ENCODE measurements at places on chromosomes 4 and X.

DNA sequence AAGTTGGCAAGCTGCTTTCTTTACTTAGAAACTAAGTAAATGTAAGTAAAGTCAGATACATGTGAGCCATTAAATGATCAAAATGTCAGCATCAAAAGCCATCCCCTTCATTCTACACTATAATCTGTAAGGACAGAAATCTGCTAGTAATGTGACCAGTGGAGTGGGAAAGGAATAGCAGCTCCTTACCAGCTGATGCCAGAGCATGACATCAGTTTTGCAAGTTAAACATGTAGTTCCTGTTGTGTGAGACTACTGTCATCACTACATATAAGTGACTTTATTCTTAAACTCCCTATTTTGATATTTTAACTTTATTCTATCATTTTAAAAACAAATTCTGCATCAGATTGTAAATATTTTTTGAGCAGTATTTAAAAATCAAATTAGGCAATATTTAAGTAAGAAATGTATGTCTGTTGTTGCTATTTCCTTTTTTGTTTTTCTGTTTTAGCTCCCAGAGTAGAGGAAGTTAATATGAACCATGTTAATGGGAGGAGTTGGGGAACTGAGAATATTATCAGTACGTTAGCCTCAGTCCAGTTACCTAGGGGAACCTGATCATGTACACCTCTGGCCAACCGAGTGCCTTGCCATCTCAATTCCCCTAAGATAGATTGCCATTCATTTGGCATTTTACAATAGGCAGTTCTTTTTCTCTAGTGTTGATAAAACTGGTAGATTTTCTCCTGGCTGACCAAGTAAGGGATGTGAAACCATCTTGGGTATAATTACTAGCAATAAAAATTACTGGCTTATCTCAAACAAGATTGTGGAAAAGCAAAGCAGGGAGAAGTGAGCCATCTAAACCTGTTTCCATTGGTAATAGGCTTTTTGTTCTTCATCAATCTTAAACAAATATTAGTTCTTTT is 34.7 kb downstream of the CCNI start:
- DNase-seq = no peak

- no peak for DNase-seq
Measured at GRCh38 chr4:74544655-74545361, 99.9 kb downstream of the AREG start.

DNA sequence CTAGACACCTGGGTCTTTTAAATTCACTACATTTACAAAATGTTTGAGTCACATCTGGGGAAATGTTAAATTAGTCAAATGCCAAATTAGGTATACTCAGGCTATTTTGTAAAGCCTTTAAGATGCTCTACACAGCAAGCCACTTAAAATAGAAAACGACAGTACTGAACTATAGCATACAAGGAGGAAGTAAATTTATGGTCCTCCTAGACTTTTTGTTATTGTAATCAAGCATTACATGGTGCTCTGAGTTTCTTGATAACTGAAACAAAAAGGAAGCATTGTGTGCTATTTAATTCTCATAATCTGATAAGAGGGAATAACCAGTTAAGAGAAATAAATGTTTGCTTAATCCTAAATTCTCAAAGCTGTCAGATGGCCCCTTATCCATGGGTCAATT is 46.2 kb downstream of the SLC9A7 start:
- no peak for DNase-seq

GRCh38 chrX:14934423-14934822 is 61.2 kb downstream of the MOSPD2 start:
- DNase-seq = no peak

- no peak for DNase-seq
Measured at GRCh38 chr4:14916554-14917297, 85.6 kb upstream of the CPEB2 start.

GRCh38 chrX:133444952-133445831 is 29.9 kb upstream of the GPC4 start:
- DNase-seq = no peak

DNA sequence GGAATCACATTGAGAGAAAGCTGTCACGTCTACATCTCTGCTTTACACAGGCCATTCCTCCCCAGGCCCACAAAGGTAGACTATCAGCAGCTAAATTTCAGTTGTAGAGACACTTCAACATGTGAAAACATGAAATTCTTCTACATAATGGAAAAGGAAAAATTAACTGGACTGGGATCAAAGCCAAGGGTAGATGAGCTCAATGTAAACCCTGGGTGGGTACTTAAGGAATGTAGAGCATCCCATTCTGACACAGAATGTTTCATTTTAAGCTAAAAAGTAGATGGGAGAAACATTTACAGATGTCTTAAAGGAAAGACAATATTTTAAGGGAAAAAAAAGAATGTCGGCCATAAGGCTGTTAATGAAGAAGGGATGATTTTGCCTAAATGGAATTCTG is 51.3 kb upstream of the NPNT start:
- DNase-seq = no peak

DNA sequence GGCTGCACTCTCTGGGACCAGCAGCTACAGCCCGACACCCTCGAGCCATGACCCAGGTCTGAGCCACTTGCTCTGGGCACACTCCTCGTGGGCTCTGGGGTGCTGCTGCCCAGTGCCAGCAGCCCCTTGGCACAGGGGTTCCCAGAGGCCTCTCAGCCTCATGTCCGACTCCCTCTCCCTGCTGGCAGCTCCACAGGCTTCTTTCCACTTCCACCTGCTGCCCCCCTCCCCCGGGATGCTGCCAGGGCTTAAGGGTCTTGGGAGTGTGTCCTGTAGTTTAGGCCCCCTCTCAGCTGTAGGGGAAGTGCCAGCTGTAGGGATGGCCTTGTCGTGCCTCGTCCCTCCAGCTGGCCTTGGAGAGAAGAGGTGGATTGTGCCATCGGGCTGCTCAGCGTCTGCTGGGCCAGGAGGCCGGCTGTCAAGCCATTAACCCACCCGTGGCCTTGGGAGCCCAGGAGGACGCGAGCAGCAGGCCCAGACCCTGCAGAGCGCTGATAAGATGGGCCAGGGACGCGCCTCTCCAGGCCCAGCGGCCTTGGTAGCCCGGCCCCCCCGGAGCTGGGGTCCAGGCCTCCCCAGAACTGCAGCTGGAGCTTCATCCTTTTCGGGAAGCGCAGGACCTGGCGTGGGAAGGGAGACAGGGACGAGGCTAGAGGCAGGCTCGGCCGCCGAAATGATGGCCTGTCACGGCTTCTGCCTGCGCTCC is 1.0 kb upstream of the USP27X start:
- no peak for DNase-seq

DNA sequence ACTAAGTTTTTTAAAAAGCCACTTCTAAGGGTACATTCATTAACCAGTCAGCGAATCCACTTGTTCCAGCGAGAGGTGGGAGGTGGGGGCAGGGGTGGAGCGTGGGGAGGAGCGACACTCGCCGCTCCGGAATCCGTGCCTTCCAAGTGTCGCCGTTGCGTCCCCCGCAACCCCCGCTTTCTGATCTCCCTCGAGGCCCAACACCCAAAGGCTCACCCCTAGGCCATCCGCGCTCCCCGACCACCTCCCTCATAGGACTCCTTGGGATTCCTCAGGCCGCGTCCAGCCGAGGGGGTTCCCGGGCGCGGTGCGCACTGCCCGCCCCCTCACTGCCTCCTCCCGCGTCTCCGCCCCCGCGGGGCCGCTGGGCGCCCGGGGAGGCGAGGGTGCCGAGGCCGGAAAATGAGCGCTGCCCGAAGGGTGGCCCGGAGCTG is 108.1 kb upstream of the STOX2 start:
- DNase-seq = peak; percentile 49

DNA sequence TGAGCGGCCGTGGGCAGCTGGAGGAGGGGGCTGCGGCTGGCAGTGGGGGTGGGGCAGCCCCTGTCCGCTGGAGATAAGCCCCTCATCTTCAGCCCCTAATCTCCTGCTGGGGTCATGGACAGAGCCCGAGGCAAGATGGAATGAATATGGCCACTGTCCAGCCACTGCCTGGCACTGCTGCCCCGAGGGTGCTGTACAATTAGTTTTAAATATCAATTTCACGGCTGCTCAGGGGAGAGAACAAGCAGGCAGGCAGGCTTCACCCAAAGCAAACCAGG is 64.1 kb upstream of the NKX1-1 start:
- DNase-seq = no peak

GRCh38 chr4:184885602-184886001 is 59.8 kb upstream of the ACSL1 start:
- DNase-seq = no peak

GRCh38 chr4:102405821-102406401 is 60.6 kb upstream of the SLC39A8 start:
- no peak for DNase-seq

DNA sequence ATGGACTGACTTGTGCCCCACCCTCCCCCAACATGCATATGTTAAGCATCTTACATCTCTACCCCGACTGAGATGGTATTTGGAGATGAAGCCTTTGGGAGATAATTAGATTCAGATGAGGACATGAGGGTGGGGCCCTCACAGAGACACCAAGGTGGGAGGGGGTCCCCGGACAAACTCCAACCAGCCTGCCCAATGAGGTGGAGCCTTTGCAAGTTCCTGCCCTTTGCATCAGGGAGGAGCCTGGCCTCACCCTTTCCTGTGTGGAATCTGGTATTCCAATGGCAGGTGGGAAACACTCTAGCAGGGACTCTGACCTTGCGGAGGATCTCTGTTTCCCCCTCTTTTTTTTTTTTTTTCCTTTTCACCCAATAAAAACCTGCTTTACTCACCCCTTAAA is 589.9 kb upstream of the BOD1L1 start:
- DNase-seq = no peak

DNA sequence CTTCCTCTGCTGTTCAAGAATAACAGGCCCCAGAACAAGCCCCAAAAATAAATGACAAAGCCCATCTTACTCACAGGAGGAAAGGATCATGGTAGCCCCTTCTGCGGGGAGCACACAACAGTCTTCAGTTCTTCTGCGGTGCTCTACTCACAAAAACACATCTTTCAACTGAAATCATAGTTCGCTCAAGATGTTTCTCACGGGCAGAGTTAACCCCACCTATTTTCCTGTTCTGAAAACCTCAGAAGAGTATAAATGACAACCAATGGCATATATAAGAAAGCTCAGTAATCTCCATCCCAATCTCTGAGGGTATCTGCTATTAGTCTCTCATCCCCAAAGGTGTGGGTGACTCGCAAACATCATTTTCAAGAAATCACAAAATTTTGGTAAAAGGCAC is at the start of gene TXK:
Gene TXK, minus strand, starts transcription at position 170 of the 400 bp plus-strand sequence. Its CDS starts 80 bp downstream, at position 90.
- DNase-seq = no peak

DNA sequence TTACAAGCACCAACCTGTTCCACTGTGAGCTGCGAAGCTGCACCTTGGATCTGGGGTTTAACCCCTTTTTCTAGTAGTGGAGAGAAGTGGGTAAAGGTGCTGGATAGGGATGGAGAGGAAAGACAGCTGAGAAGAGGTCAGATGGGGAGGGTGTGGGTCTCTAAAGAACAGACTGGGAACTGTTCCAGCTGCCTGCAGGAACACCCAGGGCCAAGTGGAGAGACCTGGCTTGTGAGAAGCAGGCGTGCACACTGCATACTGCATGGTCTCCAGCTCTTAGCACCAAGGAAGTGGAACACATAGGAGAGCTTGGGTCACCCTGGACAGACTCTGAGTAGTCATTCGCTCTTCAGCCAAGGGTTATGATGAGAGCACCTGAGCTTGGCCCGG is 16.1 kb downstream of the BCOR start:
- DNase-seq = no peak

DNA sequence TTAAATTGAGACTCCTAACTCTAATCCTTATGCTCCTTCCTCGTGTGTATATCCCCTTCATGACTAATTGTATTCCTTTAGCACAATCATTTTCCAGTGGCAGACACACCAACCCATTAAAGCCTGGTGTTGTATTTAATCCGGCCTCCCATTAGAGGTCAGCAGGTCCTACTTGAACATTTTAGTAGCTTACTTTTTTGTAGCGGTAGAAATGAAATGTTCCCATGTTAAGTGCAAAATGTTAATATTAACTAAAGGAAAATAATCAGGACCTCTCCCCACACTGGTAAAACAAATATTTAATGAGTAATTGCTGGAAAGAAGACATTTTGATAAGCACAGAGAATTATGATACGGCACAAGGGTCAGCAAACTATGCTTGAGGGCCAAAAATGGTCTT is 3.4 kb downstream of the RAB33B start:
- no peak for DNase-seq

GRCh38 chr4:8069102-8069752 is 89.4 kb downstream of the ABLIM2 start:
- DNase-seq = no peak

DNA sequence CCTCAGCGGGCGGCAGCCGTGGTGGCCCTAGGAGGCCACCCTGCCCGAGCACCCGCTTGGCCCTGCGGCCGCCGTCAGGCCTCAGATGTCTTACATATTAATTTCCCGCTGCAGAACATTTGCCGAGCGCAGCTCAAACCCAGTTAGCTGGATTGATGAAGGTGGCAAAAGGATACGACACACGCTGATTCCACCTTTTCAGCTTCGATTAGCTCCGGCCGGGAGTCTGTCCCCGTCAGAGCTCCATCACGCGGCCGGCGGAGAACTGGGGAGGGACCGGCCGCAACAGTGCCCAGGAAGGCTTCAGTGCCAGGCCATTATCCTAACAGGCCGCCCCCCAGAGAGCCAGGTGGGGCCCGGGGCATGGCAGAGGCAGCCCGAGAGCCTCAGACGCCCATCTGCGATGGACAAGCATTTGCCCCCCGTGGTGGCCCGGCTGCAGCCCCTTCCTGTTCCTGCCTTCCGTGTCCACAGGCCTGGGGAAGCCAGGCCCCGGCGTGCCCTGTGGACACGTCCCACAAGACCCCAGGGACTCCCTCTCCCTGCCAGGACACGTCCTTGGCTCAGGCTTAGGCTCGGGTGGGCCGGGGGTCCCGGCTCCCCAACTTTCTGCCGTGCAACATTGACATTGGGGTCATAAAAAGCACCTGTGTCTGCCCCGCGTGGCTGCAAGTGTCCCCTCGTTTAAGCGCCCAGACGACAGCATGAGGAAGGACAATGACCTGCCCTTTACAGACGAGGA is 133.8 kb upstream of the NKX1-1 start:
- DNase-seq = no peak

GRCh38 chr4:94913316-94913715 is 155.6 kb downstream of the BMPR1B start:
- no peak for DNase-seq

- DNase-seq = peak; percentile 88
Measured at GRCh38 chr4:145481164-145481941, at the start of gene SMAD1. Gene SMAD1, plus strand, starts transcription at chr4:145481853. Its CDS starts 32,761 bp downstream, at chr4:145514614.

DNA sequence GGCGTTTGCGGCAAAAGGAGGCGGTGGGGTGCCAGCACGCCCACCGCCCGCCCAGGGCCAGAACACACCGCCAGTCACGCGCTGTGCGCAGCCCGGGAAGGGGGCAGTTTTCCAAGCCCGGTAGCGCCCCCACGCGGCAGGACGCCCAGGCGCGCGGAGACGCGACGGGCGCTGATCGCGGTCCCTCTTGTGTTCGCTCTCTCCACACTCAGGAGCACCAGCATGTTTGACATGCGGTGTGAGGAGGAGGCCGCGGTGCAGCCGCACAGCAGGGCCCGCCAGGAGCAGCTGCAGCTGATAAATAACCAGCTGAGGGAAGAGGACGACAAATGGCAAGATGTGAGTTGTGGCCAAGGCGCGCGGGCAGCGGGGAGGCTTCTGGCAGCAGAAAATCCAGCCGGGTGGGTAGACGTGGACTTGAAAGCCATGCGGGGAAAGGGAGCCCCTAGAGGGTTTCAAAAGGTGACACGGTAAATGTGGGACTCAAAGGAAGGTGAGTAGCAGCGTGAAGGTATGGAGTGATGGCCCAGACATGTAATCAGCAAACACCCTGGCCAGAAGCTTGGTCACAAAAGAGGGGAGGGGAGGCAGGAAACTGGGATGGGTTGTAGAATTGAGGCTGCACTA is 104.1 kb downstream of the PHOX2B start:
- DNase-seq = peak; percentile 67

GRCh38 chrX:41334363-41335197 is 618 bp downstream of the DDX3X start:
- peak; percentile 89 for DNase-seq

- DNase-seq = peak; percentile 46
Measured at GRCh38 chr4:85929961-85930665, 429.7 kb downstream of the MAPK10 start.

All from head of caudate nucleus (tissue), 42 donors.